NCI-H1436 (cell line): ENCODE measurements at places on chromosomes 7 and 10.

DNA sequence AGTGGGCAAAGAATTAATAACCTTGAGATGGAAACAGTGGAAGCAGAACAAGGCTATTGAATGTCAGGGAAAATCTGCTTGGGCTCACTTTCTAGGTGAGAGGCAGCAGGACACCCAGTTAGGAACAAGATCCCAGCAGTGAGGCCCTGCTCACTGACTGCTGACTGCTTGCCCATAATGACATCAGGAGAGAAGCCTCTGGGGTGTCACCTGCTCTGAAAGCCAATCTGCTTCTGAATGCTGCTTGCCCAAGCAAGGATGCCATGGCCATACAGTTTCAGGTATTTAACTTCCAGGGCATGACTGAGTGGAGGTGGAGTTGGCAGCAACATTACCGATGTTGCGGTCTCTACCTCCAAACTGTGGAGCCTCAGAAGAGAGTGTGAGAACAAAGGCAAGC lies 11.7 kb upstream of the WAPL start:
- DNase-seq = no peak

GRCh38 chr7:47332681-47333553 lies 249.0 kb downstream of the TNS3 start:
- DNase-seq = no peak

GRCh38 chr10:80075781-80076180 lies 2.7 kb upstream of the TMEM254 start:
- no peak for DNase-seq

DNA sequence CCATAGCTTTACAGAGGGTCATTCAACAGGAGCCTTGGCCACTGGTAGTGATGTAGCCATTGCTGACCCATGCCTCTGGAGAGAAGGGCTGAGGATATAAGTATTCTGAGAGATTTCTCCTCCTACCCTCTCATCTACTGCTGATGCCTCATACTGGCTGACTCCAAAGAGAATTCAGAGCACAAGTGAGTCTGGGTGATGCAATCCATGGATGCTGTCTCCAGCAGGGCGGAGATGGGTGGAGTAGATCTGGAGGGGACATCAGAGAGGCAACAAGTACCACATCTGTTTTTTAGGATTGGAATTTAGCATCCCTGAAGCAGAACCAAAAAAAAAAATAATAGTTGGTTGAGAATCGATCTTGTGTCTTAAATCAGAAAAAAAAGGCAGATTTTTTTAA lies 705.7 kb upstream of the CELF2 start:
- DNase-seq = no peak

GRCh38 chr10:70341016-70341415 lies 41.4 kb downstream of the LRRC20 start:
- DNase-seq = no peak
